NCI-H226 (cell line): ENCODE measurements at places on chromosomes 2 and 18.

DNA sequence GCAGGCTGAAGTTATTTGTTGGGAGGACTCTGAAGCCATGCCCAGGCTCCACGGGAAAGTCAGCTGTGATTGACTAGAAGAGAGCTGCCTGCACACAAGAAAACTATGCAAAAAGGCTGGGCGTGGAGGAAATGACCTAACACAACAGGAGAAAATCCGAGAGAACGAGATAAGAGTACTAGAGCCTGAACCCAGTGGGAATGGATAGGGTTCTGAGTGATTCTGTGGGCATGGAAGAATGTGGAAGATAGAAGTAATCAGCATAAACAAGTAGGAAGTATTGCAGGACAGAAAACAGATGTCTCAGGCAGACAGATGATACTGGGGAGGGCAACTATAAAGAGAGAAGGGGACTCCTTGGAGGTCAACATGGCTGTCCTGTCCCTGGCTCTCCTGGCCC, 12.1 kb upstream of the COPS8 start:
- peak; percentile 95 for DNase-seq

DNA sequence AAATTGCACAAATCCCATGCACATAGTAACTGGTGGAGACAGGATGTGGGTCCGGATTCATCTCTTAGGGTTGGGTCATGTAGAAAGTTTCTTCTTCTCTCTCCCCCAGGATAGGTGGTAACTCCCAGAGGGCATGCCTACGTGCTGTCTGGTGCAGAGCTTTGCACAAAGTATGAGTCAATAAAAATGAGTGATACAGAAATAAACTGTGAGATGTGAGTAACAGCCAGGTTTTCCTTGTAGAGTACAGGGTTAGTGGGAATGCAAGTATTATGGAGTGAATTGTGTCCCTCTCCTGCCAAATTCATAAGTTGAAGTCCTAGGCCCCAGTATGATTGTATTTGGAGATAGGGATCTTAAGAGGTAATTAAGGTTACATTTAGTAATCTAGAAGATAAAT, 289.4 kb downstream of the ALK start:
- peak; percentile 56 for DNase-seq

DNA sequence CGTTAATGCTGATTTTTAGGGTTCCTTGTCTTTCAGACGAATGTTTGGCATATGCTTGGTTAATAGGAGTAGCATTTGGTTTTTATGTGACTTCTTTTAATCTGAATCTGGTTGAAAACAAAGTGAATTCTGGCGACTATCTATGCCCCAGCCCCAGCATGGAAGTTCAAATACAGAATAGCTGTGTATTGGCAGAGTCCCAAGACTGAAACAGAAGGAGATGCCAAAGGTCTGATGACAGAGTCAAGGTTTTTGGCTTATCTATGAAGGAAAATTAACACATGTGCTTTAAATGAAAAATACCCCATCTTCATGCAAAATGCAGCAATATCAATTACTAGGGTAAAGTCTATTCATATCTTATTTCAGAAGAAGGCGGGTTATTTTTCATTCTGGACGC, 734.8 kb upstream of the NXPH2 start:
- DNase-seq: peak; percentile 12

DNA sequence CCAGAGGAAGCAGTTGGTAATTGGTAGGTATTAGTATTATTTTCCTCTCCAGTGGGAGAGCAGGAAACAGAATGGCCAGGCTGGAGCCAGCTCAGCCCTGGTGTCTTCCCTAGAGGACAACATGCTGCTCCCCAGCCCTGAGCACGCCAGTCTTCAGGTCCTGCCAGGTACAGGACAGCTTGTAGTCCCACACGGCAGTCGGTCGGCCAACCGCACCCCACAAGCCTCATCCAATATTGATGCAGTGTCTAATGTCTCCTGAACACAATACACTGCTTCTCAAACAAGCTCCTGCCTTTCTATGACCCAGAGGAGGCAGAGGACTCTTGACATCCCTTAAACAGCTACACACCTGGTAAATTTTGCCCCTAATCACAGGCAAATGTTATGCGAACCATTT, 71.0 kb upstream of the PPP1CB start:
- DNase-seq: no peak

DNA sequence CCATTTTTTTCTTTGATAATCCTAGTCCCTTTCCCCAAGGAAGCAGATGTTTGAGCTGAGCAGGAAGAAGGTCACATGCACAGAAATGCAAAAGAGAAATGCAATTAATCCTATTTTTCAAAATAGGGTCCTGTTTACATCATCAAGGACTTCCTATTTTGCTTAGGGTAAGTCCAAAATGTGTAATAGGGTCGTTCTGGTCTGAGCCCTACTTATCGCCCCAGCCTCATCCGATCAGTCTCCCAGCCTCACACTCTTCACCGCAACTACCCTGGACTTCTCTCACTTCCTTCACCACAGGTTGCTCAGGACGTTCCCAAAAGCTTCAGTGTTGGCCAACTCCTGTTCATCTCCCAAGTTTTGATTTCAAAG, 32.8 kb downstream of the FOSL2 start:
- no peak for DNase-seq

GRCh38 chr2:158464426-158465281, 7.9 kb downstream of the PKP4 start:
- peak; percentile 41 for DNase-seq

- no peak for DNase-seq
These were observed 451.5 kb downstream of the EPHA4 start for GRCh38 chr2:221120643-221121042.

DNA sequence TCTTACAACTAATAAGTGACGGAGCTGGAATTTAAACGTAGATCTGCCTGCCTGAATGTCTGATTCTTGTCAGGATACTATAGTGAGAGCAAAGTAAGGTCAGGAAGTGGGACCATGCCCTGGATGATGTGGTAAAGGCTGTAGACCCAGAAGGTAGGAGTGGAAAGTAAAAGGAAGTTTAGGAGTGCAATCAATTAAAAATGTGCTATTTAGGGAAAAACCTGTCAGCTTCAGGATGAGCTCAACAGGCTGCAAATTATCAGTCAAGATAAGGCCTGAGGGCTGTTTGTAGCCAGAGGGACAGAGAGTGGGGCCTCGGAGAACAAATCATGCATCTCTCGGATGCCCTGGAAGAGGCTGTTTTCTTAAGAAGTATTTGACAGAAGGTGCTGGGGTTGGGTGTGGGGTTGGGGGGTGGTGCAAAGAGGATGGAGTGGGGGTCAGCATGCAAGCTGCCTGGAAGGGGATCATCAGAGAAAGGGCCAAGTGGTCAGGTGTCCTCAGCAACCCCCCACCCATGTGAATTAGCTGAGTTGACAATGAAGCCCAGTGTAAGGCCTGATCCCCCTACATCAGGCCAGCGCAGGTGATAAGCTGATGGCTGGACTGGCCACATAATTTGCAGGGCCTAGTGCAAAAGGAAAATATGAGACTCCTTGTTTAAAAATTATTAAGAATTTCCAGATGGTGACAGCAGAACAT, 53.2 kb upstream of the MAPRE3 start:
- no peak for DNase-seq
